ENCODE measurements at places on chromosomes 5 and 9.

GRCh38 chr9:82987370-82988189 lies 75.4 kb downstream of the RASEF start:
- H3K27me3 ChIP-seq, result no peaks in the 10 kb centered on the region
- no peak for DNase-seq
- H3K36me3 ChIP-seq, result 0 out of 2 replicates have a peak, but pooled peaks cover 19% of the 10 kb centered on the region
- no peak overlapping the region for H3K27ac ChIP-seq

GRCh38 chr5:6570530-6570929 lies 62.3 kb downstream of the NSUN2 start:
- no peak for DNase-seq
- H3K4me3 ChIP-seq, result no peak overlapping the region
- no peak overlapping the region for H3K27ac ChIP-seq

- no peak overlapping the region for H3K4me3 ChIP-seq
- DNase-seq, result no peak
- H3K27ac ChIP-seq, result no peak overlapping the region
- H3K4me1 ChIP-seq, result peaks cover 6% of the 10 kb centered on the region
- no peaks in the 10 kb centered on the region for H3K36me3 ChIP-seq
Measured at GRCh38 chr9:87883990-87884389, 1.3 kb downstream of the SPATA31E1 start.

GRCh38 chr5:16902846-16903245 lies 33.2 kb downstream of the MYO10 start:
- no peaks in the 10 kb centered on the region for H3K27me3 ChIP-seq
- DNase-seq, result no peak
- H3K4me3 ChIP-seq, result no peak overlapping the region
- H3K27ac ChIP-seq, result no peak overlapping the region
- H3K36me3 ChIP-seq, result no peaks in the 10 kb centered on the region
- peaks cover 31% of the 10 kb centered on the region for H3K4me1 ChIP-seq

DNA sequence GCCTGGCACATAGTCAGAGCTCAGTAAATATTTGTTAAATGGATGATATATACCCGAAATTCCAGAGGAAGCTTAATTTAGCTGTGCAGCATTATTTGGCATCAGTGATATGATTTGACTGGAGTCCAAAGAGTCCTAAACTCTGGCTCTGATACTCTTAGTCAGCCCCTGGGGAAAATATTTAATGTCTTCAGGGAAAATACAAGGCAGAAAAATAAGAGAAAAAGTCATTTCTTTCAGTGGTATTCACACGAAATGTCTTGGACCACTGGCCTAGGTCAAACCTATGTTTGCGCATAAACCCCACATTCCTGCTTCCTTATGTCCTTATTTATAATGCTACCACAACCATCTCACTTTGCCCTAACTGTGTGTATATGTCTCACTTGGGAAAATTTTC lies 23.8 kb downstream of the GLRA1 start:
- H3K27ac ChIP-seq, result no peak overlapping the region
- no peaks in the 10 kb centered on the region for H3K4me1 ChIP-seq
- DNase-seq, result no peak
- H3K4me3 ChIP-seq, result no peak overlapping the region

DNA sequence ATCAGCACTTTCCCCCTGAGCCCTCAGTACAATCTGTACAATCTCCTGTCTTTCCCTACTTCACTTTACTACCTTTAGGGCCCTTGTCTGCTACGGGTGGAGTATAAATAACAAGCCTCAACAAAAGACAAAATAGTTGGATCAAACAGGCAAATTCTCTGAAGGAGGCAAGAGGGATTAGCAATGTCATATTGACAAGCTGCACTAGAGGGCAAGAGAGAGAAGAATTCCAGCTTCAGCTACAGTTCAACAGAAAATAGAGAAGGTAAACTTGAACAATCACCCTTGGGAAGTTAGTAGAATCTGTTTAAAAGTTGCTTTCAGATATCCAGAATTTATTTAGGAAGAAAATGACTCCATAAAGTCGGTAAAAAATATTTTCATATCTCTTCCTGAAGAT lies 68.4 kb upstream of the IZUMO3 start:
- H3K4me3 ChIP-seq, result no peak overlapping the region
- no peaks in the 10 kb centered on the region for H3K27me3 ChIP-seq
- DNase-seq, result no peak
- H3K36me3 ChIP-seq, result no peaks in the 10 kb centered on the region
- no peaks in the 10 kb centered on the region for H3K4me1 ChIP-seq

Measured in PC-9 (cell line).